Stimulated activated CD4-positive, alpha-beta T cell treated with anti-CD3 and anti-CD28 coated beads, Interleukin-4, amount 100 ng/mL, for 1 hour (primary cell): ENCODE measurements at places on chromosomes 16 and 17.

- no peak for DNase-seq
These were observed 8.4 kb upstream of the LGALS3BP start for GRCh38 chr17:78988152-78988551.

- no peak for DNase-seq
These were observed 27.7 kb downstream of the TPSG1 start for GRCh38 chr16:1197237-1197866.

- DNase-seq = no peak
These were observed 45.7 kb upstream of the KPNB1 start for GRCh38 chr17:47603830-47604597.

DNA sequence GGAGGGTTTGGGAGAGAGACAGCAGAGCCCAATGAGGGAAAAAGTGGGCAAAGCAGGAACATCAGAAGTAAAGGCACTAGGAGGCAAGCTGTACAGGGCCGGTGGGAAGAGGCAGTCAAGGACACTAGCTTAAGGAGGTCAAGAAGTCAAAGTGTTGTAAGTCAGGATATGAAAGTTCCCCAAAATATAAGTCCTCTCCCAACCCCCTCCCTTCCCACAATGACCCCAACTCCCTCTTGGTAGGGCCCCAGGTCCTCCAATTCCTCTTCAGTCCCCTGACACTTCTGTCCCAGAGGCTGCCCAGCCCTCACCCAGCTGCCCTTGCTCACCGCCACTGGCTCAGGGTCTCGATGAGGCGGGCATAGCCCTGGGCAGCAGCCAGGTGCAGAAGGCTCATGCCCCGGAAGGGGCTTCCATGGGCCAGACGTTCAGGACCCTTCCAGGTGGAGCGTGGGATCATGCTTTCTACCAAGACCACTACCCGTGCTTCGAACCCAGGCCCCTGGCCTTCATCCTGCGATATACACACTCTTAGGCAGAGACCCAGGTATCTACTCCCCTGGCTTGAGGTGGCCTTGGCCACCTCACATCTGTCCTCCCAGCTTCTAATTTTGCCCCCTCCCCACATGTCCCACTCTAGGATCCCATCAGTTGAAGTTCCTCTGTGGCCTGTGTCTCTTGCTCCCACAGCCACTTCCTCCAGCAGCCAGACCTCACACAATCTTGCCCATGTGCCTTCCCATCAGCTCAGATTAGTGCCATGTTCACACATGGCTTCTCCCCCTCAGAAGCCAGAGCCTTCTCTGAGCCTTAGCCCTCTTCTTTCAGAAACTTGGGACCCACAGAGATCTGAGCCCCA, 5.9 kb upstream of the SPAG7 start:
- no peak for DNase-seq

GRCh38 chr16:1443980-1444729, at the start of gene CCDC154:
Gene CCDC154 (minus strand): TSS chr16:1444556. CDS start chr16:1444322, 234 bp downstream.
- no peak for DNase-seq

DNA sequence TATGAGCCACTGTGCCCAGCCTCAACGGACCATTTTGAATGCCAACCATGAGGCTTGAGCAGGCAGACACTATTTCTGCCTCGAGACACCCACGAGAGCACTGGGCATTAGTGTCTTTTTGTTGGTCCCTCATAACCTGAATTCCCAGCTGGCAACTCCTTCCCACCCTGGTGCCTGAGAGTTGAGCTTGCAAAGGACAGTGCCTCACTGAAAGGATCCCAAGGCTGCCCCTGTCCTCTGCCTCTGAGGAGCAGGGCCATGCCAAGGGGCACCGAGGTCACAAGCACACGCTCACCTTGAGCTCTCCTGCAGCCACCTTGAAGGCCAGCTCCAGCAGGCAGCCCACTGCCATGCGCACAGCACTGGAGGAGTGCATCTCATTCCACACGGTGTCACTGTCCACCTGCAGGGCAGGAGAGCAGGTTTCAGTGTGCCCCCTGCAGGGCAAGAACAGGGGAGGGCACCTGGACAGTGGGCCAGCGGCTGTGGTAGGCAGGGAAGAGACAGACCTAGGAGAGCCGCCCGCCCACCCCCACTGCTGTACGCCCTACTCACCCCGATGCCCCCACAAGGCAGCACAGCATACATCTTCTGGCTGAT, 12.8 kb downstream of the G6PC3 start:
- no peak for DNase-seq

GRCh38 chr17:58575511-58575910, 61.1 kb upstream of the MTMR4 start:
- DNase-seq = no peak

- no peak for DNase-seq
These were observed 12.3 kb downstream of the PAM16 start for GRCh38 chr16:4338712-4339299.

DNA sequence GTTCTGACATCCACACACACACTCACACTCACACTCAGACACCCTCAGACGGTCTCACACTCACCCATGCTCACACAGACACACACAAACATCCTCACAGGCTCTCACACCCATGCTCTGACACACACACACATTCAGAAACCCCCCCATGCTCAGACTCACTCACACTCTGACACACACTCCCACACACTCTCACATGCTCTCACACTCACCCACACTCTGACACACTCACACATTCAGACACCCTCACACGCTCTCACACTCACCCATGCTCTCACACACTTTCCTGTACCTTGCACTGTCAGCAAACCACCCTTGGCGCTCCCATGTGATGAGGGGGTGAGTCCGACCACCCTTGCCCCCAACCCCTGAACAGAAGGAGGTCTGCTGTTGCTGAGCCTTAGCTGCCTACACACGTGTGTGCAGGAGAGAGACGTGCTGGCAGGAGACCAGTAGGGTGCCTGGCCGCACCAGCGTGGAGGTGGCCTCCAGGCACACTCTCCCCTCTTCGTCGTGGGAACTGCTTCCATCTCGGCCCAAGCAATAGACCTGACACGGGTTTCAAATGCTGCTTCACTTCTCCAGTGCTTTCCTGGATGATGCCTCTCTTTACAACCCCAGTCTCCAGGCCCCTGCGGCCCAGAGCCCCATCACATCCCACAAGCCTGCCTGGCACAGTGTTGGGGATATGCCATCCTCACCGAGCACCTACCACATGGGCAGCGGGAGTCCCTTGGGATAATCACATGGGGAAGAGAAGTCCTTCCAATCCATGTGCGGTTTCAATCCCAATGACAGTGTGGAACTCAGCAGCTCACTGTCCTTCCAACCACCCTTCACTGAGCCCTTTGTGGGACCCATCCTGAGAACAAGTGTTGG, 267.8 kb upstream of the FOXF1 start:
- no peak for DNase-seq

DNA sequence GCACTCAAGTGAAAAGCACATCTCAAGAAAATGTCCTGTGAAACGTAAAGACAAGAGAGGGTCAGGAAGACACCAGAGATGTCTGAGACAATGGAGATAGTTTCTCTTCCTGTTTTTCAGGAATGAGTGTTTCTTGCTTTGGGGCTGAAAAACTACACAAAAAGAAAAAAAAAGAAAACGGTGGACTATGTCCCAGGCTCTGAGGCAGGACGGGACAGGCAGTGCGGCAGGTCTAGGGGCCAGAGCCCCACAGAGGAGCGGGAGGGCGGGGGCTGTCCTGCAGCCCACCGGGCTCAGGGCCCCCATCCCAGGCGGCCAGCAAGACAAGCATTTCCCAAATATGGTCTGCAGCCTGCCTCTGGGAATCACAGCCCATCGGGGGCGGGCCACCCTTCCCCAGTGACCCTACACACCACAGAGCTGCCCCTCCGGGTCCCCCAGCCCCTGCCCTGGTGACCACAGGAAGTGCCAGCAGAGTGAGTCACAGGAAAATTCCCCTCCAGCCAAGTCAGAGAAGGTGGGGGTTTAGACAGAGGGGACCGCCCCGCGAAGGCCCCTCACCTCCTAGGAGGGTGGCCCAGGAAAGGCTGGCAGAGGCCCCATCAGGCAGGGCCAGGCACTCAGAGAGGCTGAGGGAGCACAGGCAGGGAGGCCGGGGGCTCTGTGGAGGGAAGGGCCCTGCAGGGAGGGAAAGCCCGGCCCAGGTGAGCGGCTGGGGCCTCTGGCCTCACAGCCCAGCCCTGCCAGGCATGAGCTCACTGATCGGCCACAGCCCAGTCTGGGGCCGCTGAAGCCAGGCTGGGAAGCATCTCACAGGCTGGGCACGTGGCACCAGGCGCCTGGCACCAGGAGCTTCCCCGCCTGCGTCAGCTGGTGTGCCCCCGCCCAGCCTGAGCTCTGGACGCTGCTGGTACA, 6.3 kb downstream of the BCAR1 start:
- no peak for DNase-seq

- no peak for DNase-seq
These were observed 6.4 kb downstream of the PDK2 start for GRCh38 chr17:50101346-50102163.
